ENCODE measurements at places on chromosomes 2 and 18.

DNA sequence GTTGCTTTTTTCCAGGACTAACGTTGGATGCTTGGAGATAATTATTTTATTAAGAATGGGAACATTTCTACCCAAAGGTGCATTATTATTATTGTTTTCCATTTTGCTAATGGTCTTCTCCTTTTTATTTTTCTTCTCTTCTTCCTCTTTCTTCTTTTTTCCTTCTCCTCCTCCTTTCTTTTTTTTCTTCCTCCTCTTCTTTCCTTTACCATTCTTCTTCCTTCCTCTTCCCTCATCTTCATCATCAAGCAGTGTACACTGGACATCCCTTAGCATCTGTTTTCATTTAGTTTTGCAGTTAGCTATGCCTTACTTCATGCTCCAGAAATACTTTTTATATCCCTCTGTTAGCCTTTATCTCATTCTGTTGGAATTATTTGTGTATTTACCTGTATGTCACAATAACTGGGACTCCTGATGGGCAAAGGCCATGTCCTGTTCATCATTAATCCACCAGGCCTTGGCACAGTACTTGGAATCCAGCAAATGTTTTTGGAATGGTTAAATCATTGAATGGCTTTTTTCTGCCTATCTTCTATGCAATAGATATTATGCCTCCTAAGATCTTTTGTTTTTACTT is 162.7 kb downstream of the CAMKMT start:
- no peak for DNase-seq
- H3K36me3 ChIP-seq: peaks cover 5% of the 10 kb centered on the region
- H3K27ac ChIP-seq: no peak overlapping the region
- no peaks in the 10 kb centered on the region for H3K4me1 ChIP-seq
- H3K4me3 ChIP-seq: no peak overlapping the region

DNA sequence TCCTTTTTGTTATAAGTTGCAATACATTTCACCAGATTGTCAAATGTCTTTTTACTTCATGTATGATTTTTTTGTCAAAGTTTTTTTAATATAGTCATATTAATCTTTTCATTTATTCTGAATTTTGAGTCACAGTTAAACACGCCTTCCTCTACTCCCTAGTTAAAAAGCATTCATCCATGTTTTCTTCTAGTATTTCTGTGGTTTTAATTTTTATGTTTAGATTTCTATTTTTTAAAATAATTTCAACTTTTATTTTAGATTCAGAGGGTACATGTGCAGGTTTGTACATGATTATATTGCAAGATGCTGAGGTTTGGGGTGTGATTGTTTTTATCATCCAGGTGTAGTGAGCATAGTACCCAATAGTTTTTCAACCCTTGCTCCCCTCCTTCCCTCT is 146.7 kb upstream of the MYO3B start:
- DNase-seq: no peak
- no peak overlapping the region for H3K4me3 ChIP-seq
- H3K36me3 ChIP-seq: peaks cover 3% of the 10 kb centered on the region
- H3K4me1 ChIP-seq: no peaks in the 10 kb centered on the region
- no peaks in the 10 kb centered on the region for H3K27me3 ChIP-seq
- no peak overlapping the region for H3K27ac ChIP-seq

DNA sequence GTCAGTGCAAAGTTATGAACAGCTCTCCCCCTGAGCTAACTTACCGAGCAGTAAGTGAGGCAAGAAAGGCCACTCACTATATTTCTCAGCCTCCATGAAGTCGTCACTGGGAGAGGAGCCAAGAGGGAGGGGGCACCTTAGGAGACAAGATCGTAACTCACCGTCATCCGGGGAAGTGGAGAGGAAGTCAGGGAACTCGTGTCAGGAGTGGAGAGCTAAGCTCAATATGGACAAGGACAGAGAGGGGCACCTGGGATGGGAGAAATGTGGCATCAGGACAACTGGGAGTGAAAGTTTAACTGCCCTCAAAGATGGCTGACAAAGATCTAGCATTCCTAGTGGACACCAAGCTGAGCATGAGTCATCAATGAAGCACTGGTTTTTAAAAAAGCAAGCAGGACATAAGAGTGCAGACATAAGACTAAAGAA is 37.1 kb downstream of the BCL11A start:
- no peak for DNase-seq
- no peak overlapping the region for H3K4me3 ChIP-seq
- H3K27ac ChIP-seq: no peak overlapping the region
- H3K4me1 ChIP-seq: no peaks in the 10 kb centered on the region

DNA sequence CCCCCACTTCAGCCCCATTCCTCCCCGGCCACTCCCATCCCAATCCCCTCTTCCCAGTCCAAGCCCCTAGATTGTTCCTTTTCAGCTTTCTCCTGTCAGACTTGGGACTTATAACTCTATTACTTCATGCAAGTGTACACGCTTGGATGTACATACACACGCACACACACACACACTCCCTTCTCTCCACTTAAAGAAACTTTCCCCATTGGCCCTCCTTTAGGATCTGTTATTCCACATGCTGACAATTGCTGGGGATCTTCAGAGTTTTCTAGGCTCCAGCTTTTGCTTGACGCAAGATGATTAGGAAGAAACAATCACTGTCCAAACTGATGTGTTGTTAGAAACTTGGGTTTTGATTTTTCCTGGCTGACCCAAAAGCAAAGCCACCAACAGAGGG is 75.4 kb downstream of the CDK15 start:
- H3K36me3 ChIP-seq: no peaks in the 10 kb centered on the region
- no peak overlapping the region for H3K27ac ChIP-seq
- H3K27me3 ChIP-seq: peaks cover 59% of the 10 kb centered on the region
- DNase-seq: no peak
- peaks cover 10% of the 10 kb centered on the region for H3K4me1 ChIP-seq

- H3K27ac ChIP-seq: no peak overlapping the region
- H3K4me1 ChIP-seq: no peaks in the 10 kb centered on the region
- H3K4me3 ChIP-seq: no peak overlapping the region
- no peaks in the 10 kb centered on the region for H3K36me3 ChIP-seq
- no peaks in the 10 kb centered on the region for H3K27me3 ChIP-seq
Observed at GRCh38 chr18:37680911-37681310, 115.3 kb upstream of the CELF4 start.

- no peak overlapping the region for H3K4me3 ChIP-seq
- no peak for DNase-seq
Observed at GRCh38 chr18:43634994-43635393, 357.7 kb upstream of the SYT4 start.

- no peak overlapping the region for H3K4me3 ChIP-seq
- no peak for DNase-seq
- no peaks in the 10 kb centered on the region for H3K36me3 ChIP-seq
- H3K4me1 ChIP-seq: no peaks in the 10 kb centered on the region
Observed at GRCh38 chr2:124027182-124027581, 2.1 kb downstream of the CNTNAP5 start.

- no peaks in the 10 kb centered on the region for H3K27me3 ChIP-seq
- peaks cover 43% of the 10 kb centered on the region for H3K4me1 ChIP-seq
- H3K4me3 ChIP-seq: peak overlapping the region; percentile 91
Observed at GRCh38 chr2:178478130-178478438, 316 bp downstream of the FKBP7 start.

DNA sequence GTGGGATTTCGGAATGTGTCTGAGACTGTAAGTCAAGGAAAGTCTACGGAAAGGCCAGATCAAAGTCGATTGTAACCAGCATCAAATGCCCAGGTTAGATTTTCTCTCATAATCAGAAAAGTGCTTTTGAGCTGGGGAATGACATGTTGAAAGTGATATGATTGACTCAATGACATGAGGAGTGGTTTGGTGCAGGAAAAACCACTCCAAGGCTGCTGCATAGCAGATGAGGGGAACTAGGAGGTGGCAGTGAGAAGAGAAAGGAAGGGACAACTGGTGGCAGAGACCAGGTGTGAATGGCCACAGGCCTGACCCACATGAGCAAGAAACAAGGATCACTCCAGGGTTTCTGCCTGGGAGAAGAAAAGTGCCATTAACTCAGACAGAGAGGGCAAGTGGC is 822 bp downstream of the SLC35F6 start:
- peaks cover 23% of the 10 kb centered on the region for H3K4me1 ChIP-seq
- DNase-seq: no peak
- peak overlapping the region; percentile 86 for H3K27ac ChIP-seq
- peaks cover 7% of the 10 kb centered on the region for H3K27me3 ChIP-seq

- no peak overlapping the region for H3K27ac ChIP-seq
- H3K4me3 ChIP-seq: no peak overlapping the region
- no peaks in the 10 kb centered on the region for H3K4me1 ChIP-seq
- H3K27me3 ChIP-seq: no peaks in the 10 kb centered on the region
- H3K36me3 ChIP-seq: no peaks in the 10 kb centered on the region
- no peak for DNase-seq
Observed at GRCh38 chr2:18950361-18950851, 361.0 kb upstream of the NT5C1B start.

DNA sequence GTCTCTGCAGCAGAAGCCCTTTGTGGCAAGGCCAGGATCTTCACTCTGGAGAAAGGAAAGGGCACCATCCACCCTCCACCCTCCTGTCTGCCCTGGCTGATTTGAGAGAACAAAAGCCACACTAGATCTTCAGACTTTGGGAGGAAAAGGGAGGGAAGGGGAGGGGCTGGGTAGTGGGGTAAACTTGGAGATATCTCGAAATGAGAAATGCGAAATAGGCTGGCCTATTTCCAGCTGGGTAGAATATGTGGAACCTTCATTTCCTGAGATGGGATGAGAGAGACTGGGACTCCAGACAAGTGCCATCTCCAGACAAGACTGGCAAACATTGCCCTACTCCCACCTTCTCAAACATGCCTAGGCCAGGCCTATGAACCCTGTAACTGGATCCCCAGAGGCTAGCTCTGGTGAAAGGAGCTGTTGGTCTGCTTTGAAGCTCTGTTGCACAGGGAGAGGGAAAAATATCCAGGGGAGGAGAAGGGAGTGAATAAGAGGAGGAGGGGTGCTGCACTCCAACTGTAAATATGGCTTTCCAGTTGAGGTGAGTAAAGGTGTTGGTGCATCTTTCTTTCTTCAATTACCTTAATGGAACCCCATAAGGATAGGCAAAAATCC is 1.7 kb downstream of the HOXD12 start:
- no peak for DNase-seq
- peaks cover 10% of the 10 kb centered on the region for H3K4me1 ChIP-seq
- peaks cover 98% of the 10 kb centered on the region for H3K27me3 ChIP-seq
- peaks cover 2% of the 10 kb centered on the region for H3K36me3 ChIP-seq
- H3K4me3 ChIP-seq: no peak overlapping the region
- no peak overlapping the region for H3K27ac ChIP-seq

DNA sequence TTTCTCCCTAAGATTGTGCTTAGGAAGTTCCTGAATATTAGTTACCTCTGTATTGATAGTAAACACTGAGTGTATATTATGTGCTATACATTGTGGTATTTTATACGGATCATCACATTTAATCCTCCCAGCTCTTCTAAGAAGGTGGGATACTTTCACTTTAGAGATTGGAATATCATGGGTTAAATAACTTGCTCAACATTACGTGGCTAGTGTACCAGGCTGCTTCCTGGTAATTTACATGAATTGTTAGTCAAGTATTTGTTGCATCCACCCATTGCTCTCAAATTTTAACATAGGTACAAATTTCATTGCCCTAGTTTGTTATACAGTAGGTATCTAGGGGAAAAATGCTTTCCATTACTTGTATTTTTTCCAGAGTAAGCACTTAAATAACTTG is 21.4 kb downstream of the FAM98A start:
- no peak overlapping the region for H3K27ac ChIP-seq
- no peak for DNase-seq
- no peaks in the 10 kb centered on the region for H3K27me3 ChIP-seq

GRCh38 chr18:57957210-57957609 is 86.8 kb upstream of the NEDD4L start:
- no peak overlapping the region for H3K27ac ChIP-seq
- H3K4me1 ChIP-seq: no peaks in the 10 kb centered on the region

GRCh38 chr2:33377048-33377447 is 99.4 kb upstream of the RASGRP3 start:
- H3K4me3 ChIP-seq: no peak overlapping the region
- peaks cover 5% of the 10 kb centered on the region for H3K27me3 ChIP-seq
- no peaks in the 10 kb centered on the region for H3K4me1 ChIP-seq
- DNase-seq: no peak

GRCh38 chr2:120262150-120262549 is 9.5 kb downstream of the RALB start:
- H3K27ac ChIP-seq: no peak overlapping the region
- H3K4me3 ChIP-seq: no peak overlapping the region
- peaks cover 31% of the 10 kb centered on the region for H3K36me3 ChIP-seq
- DNase-seq: no peak

DNA sequence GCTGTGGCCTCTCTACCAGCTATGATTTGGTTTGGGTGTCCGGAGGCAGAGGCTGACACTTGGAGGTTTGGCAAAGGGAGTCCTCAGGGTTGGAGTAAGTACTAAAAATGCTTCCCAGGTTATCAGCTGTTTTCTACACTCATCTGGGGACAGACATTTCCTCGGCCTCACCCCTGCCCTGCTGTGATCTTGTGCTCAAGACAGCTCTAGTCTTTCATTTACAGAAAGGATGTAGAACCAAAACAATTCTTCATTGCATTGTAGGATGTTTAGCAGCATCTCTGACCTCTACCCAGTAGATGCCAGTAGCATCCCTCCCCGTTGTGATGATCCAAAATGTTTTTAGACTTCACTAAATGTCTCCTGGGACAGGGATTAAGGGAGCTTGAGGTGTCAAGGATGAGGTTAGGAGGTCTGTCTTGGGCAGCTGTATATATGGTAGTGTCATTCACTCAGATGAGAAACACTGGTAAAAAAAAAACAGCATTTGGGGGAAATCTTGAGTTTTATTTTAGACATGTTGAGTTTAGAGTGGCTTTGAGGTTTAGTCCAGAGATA is 26.6 kb downstream of the CD28 start:
- H3K36me3 ChIP-seq: peaks cover 86% of the 10 kb centered on the region
- peak overlapping the region; percentile 85 for H3K27ac ChIP-seq
- peak overlapping the region; percentile 66 for H3K4me3 ChIP-seq
- H3K4me1 ChIP-seq: peaks cover 81% of the 10 kb centered on the region
- DNase-seq: no peak
- no peaks in the 10 kb centered on the region for H3K27me3 ChIP-seq

GRCh38 chr18:58581265-58581664 is 47.6 kb downstream of the ALPK2 start:
- no peak overlapping the region for H3K4me3 ChIP-seq
- H3K27me3 ChIP-seq: peaks cover 29% of the 10 kb centered on the region
- peaks cover 11% of the 10 kb centered on the region for H3K4me1 ChIP-seq
- no peak for DNase-seq

DNA sequence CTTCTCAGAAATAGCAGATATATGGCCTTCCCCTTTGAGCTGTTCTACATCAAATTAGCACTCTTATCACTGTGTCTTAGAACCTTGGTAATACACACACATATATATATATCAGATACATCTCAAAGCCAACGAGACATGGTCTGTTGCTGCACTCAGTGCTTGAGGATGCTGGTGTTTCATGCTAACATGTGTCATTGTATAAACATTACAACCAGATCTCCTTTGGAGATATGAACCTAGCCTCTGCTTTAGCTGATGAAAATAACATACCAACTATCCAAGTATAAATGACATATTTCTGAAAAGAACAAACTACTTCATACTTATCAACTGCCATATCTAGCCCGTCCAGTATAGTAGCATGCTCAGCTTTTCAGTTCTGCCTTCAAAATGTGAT is 226.7 kb upstream of the HNRNPA3 start:
- no peak for DNase-seq
- no peak overlapping the region for H3K4me3 ChIP-seq
- peaks cover 34% of the 10 kb centered on the region for H3K27me3 ChIP-seq
- H3K27ac ChIP-seq: no peak overlapping the region
